ENCODE measurements at places on chromosomes 1 and 21. TPM values are rescaled to one million over a fixed set of nuclear protein-coding genes. Genes with fewer than 3 reads are reported as not detected.

DNA sequence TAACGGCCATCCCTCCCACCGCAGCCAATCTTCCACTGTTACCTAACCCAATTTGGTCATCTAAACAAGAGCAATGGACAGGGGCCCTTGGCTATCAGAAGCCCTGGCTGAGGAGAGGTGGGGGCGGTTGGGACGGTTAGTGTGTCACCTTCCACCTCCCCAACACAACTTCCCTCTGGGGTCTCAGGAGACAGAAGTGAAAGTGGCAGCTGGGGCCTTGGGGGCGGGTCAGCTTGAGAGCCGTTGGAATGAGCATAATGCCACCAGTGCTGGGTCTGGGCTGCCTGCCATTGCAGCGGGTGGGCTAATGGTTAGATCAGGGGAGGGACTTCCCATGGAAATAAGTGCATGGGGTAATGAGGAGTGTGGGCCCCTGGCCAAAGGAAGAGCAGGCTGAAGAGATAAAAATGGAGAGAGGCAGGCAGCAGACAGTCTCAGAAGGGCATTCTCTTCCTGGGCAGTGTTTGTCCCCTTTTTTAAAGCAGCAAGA lies 7.9 kb downstream of the MEF2D start:
- DNase-seq: no peak

DNA sequence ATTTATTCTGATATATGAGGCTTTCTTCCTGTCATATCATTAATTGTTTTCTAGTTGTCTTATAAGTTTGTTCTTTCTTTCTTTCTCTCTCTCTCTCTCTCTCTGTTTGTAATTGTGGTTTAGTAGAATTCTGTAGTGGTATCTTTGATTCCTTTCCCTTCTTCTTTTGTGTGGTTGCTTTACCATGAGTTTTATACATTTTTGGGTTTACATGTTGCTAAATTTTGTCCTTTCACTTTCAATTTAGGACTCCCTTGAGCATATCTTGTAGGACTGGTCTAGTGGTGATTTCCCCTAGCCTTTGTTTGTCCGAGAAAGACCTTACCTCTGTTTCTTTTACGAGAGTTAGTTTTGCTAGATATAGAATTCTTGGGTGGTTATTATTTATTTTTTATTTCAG lies 162.3 kb upstream of the CHRM3 start:
- no peak for DNase-seq

- DNase-seq: peak; percentile 97
These were observed at the start of gene CAPZA1 for GRCh38 chr1:112619518-112620376. Gene CAPZA1, plus strand, starts transcription at chr1:112619832. Its CDS starts 13 bp downstream, at chr1:112619845.

DNA sequence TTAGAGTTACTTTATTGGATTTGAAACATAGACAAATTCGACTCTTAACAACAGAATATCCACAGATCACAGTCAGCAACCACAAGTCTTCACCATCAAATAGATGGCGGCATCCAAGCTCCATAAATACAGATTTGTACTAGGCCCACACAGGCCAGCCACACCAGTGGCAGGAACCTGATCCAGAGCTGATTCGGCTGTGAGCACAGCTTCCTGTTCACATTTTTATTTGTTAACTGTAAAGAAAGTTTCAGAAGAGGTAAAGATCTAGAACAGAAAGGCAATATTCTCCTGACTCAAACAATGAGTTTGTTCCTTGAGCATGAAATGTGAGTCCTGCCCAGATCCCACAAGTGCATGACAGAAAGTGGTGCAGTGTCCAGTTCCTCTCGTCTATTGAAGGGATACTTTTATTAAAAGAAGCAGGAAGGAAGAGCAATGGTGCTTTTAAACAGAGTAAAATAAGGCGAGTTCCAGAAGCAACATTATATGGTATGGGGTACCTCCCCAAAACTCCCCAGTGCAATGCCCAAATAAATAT lies 205.8 kb downstream of the SLC45A1 start:
- no peak for DNase-seq

GRCh38 chr1:245571815-245572294 lies 417.1 kb downstream of the KIF26B start:
- no peak for DNase-seq

DNA sequence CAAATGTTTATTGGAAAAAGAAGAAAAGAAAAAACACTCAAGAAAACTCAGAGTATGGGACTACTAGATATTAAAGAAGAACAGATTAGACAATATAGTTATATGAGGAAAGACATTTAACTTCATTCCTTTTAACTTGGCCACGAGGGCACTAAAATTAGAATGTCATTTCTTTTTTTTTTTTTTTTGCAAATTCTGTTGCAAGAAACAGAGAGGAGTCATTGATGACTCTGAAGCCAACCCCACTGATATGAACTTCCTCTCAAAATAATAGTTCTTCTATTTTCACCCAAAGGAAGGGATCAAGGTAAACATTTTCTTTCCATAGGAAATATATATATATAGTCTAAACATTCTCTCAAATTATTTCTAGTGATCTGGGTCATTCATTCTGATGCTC lies 24.6 kb upstream of the PEX19 start:
- no peak for DNase-seq

GRCh38 chr1:37989361-37989930 lies 376 bp downstream of the SF3A3 start:
- DNase-seq: no peak

GRCh38 chr1:170162459-170163246 lies 16.9 kb downstream of the NTMT2 start:
- no peak for DNase-seq

DNA sequence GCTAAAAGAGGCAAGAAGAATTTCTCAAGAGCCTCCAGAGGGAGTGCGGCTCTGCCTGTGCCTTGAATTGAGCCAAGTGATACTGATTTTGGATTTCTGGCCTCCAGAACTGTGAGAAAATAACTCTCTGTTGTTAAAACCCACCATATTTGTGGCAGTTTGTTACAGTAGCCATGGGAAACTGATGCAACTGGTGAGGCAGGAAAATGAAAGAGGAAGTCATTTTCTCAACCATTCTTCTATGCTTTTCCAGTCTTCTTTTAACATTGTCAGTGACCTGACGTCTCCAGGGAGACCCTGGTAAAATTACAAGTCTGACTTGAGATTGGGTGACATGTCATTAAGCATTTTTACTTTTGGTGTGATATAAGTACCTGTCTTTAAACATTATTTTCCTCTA lies 5.8 kb downstream of the OR6P1 start:
- DNase-seq: no peak

GRCh38 chr1:11558871-11559590 lies 80.1 kb downstream of the DISP3 start:
- DNase-seq: no peak

DNA sequence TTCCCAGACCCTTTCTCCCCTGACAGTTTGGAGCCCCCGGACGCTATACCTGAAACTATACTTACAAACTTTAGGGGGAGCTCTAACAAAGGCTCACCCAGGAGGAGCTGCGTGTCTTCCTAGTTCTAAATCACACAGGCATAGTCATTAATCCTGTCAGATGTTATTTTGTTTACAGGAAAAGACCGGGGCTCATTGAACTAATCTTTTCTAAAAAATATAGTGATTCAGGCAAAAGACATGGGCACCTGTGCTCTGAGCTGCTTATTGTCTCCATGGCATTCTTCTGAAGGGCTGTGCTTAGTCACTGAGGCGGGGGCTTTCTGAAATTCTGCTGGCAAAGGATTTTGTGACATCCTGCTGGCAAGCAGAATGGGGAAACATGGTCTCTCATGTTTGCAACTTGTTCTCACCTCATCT lies 1577.0 kb downstream of the NCAM2 start:
- DNase-seq: peak; percentile 20

DNA sequence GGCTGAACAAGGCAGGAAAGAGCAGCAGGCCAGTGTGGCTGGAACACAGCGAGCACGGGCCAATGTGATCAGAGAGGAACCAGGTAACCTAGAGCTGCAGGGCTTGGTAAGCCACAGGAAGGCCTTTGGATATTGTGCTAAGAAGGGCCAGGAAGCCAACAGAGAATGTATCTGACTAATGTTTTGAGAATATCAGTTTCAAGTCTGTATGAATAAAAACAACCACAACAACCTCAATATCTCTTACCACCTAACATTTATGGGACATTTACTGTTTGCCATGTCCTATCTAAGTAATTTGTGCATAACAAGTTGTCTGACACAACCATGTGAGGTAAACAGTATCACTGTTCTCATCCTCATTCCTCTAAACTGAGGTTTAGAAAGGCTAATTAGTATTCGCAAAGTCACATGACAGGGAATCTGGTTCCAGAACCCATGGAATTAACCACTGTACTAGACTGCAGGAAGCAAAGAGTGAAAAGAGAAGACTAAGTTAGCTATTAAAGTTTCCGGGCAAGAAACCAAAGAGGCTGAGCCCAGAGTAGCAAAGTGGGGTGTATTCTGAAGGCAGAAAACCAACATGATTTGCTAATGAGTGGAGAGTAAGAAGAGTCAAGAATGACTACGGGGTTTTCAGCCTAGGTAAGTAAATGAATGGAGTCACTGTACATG lies 38.9 kb downstream of the SPRTN start:
- peak; percentile 4 for DNase-seq

DNA sequence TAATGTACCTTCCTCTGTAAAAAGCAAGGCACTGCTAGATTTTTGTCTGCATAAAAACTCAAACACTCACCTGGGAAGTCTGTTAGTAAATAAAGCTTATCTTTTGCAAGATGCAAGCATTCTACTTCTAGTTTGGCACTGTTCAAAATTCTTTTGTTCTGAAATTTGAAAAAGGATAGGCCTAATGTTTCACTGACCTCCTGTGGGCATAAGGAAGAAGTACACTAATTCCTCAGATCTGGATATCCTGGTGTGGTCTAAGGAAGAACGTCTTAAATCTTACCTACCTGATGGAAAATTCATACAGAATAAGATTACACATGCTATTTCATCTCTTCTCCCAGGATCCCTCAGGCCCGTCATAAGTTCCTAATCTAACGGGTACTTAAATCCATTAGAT lies 93.5 kb upstream of the CAMK1G start:
- no peak for DNase-seq

DNA sequence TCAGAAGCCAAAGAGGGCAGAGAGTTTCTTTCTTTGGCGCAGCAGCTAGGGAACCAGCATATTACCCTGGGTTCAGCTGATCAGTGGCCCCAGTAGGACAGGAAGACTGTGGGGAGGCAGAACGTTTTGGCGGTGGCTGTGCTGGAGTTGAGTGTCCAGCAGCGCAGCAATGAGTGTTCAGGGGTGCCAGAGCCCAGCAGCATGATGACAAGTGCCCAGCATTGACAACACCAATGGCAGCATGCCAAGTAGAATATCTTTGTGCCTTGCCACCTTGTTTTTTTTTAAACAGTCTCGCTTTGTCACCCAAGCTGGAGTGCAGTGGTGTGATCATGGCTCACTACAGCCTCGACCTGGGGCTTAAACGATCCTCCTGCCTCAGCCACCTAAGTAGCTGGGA lies 106.7 kb upstream of the CDC42BPA start:
- DNase-seq: no peak

DNA sequence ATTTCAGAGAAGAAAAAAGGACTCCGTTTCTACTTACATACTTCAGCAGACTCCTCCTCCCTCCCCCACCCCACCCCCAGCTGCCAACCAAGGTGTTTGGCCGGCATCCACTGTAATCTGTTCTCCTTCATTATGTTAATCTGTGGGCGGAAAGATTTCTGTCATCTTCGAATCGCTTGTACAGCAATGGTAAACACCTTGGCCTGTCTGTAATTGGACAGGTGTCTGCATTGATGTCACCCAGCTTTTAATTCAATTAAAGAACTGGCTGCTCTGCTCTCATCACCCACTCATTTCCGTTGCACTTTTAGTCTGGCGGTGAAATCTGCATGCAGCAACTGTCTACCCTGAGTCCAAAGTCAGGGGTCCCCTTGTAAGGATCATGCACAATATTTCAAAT lies 368.6 kb downstream of the USH2A start:
- no peak for DNase-seq

DNA sequence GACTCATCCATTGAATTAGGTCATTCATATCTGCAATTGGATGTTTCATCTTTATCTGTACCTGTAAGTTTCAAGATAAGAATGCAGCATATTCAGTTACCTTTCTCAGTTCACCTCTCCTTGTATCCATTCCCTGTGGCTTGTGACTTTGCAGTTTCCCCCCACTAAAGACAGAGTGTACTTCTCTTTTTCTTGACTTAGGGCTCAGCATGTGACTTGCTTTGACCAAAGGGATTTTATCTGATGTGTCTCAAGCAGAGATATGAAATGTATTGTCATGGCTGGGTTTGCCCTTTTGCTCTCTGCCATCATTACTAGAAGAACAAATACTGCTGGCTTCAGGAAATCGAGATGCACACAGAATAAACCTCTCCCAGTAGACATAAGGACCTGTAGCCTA lies 754.8 kb downstream of the ADGRL2 start:
- DNase-seq: no peak

GRCh38 chr1:230385930-230386329 lies 40.2 kb downstream of the PGBD5 start:
- DNase-seq: no peak

GRCh38 chr1:22575532-22576149 lies 12.4 kb downstream of the EPHA8 start:
- no peak for DNase-seq

- DNase-seq: peak; percentile 79
These were observed 1.3 kb downstream of the AGRN start for GRCh38 chr1:1021010-1021919.

GRCh38 chr1:19704247-19705113 lies 39.8 kb downstream of the HTR6 start:
- DNase-seq: peak; percentile 57

DNA sequence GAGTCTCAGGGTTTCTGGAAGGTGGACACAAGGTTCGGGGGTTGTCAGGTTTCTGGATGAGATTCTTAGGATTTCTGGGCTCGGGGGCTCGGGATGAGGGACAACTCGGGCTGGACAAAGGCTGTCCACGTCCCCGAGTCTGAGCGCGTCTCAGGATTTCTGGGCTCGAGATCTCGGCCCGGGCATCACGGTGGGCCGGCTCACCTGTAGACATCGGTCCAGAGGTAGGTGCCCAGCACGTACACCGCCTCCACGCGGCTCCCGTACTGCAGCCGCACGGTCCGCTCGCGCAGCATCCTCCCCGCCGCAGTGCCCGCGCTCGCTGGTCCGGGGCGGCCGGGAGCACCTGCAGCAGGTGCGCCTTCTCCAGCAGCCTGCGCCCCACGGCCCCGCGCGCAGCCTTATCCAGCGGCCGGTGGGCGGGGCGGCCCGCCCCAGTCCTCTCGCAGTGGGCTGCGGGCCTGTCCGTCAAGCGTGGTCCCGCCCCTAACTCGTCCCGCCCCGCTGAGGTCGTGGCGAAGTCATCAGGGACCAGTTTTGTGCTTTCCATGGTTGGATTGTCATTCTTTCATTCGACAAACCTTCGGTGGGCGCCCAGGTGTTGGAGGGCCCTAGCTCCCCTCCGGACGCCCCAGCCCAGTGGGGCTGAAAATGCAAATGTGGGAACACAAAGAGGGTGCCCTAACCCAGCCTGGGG lies at the start of gene PADI2:
TSS of gene PADI2 (minus strand) at position 376 of the 697 bp plus-strand sequence. CDS start at position 296, 80 bp downstream.
- DNase-seq: peak; percentile 89

GRCh38 chr1:27257155-27257554 lies 22.7 kb downstream of the WDTC1 start:
- DNase-seq: no peak

IFNLR1 gene
- polyA plus RNA-seq: 11.7 TPM

TLR5 gene
- 1.9 TPM for polyA plus RNA-seq

SLC9C2 gene
- 0.06 TPM for polyA plus RNA-seq

MCOLN2 gene
- 3.2 TPM for polyA plus RNA-seq

NENF gene
- 43.6 TPM for polyA plus RNA-seq

C1orf53 gene
- polyA plus RNA-seq: 8.2 TPM

SELP gene
- 1.8 TPM for polyA plus RNA-seq

LEMD1 gene
- 1.0 TPM for polyA plus RNA-seq

DNM3 gene
- polyA plus RNA-seq: 2.2 TPM
